ENCODE measurements at places on chromosomes 7 and 10.

DNA sequence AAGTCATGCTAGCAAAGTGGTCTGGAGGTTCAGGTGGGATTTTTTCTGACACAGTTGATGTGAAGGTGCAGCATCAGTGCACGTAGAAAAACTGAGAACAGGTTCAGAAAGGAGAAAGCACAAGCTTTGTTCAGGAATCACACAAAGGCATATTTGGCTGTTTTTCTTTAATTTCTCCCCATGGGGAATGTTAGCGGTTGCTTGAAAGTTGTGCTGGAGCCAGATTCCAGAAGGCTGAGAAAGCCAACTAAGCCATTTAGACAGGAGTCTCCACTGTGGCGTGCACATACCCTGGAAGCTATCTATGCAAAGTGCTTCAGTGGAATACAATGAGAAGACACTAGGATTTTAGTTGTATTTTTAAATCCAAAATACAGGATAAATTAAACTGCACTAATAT is 201.4 kb downstream of the PCLO start:
- no peak for DNase-seq

DNA sequence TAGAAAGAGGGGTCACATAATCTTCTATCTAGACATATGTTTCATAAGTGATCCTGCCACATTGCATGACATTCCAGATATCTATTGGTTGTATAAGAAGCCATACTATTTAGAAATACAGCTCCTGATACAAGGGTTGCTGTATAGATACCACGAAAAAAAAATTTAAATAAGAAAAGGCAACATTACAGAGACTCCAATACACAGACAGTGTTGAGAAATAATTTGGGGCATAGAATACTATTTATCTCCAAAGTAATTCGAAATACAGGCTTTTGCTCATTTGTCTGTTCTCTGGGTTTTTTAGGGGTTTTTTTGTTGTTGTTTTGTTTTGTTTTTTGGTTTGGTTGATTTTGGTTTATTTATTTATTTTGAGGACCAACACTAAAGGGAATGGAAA is 2.6 kb downstream of the IFIT2 start:
- DNase-seq: no peak

- no peak for DNase-seq
Observed at GRCh38 chr7:98618786-98619185, 1.7 kb downstream of the NPTX2 start.

GRCh38 chr7:32221736-32222135 is 151.5 kb upstream of the PDE1C start:
- DNase-seq: no peak

- DNase-seq: no peak
Observed at GRCh38 chr7:25124465-25125136, 459 bp downstream of the CYCS start.

DNA sequence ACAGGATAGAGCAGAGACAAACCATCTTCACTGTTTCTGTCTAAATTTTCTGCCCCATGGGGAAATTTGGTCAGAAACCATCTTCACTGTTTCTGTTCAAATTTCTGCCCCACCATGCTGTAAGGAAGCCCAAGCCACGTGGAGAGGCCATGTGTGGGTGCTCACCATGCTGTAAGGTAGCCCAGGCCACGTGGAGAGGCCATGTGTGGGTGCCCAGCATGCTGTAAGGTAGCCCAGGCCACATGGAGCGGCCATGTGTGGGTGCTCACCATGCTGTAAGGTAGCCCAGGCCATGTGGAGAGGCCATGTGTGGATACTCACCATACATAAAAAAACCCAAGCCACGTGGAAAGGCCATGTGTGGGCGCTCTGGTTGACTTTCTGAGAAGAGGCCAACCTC is 1088.7 kb upstream of the AUTS2 start:
- no peak for DNase-seq
